ENCODE measurements at places on chromosomes 12 and 14.

GRCh38 chr14:78340250-78340649 is 170.1 kb downstream of the NRXN3 start:
- DNase-seq, result no peak

DNA sequence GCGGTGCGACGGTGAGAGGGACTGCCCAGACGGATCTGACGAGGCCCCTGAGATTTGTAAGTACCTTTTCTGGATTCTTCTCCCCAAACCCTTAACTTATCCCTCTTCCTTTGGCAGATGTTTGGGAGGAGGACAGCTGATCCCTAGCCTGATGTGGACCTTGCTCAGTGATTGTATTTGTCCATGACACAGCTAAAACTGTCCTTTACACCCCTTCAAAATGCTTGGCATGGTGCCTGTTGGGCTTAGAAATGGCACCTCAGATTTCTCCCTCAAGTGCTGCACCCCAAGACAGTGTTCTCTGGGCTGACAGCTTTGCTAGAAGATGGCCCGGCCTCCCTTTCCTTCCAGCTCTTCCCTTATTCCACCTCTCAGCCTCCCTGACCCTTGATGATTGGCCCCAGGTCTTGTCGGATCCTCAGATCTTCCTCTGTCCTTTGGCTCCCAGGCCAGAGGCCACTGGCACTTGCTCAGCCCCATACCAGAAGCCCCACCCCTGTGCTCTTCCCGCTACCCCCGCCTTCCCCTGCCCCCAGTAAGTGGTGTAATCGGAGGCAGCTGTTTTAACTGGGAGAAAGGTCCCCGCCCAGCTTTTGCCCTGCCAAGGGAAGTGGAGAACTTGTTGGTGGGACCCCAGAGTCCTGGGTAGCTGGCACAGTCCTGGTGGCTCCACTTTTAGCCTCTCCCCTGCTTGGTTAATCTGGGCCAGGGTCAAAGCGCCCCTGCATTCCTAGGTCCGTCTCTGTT is 8.7 kb downstream of the LRP1-AS start:
- DNase-seq, result no peak

GRCh38 chr14:22748631-22749068 is 17.8 kb upstream of the OXA1L start:
- DNase-seq, result no peak

DNA sequence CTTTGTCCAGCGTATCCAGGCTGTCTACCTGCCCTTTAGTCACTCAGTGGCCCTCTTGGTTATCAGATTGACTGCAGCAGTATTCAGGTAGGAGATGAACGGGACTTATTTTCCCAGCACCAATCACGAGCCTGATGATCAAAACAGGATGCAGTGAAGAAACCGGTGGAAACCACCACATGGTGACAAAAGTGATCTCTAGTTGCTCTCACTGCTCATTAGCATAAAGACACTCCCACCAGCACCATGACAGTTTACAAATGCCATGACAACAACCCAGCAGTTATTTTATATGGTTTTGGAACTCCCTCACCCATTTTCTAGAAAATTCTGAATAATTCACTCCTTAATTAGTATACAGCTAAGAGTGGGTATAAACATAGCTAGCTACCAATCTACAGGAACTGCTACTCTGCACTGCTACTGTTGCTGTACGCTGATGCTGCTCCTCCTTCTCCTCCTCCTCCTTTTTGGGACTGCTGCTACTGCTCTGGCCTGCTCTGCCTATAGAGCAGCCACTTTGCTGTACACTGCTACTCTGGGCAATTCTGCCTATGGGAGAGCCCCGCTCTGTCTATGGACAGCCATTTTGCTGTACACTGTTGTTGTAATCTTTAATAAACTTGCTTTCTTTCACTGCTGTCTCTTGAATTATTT is 142.5 kb upstream of the SSTR1 start:
- no peak for DNase-seq

DNA sequence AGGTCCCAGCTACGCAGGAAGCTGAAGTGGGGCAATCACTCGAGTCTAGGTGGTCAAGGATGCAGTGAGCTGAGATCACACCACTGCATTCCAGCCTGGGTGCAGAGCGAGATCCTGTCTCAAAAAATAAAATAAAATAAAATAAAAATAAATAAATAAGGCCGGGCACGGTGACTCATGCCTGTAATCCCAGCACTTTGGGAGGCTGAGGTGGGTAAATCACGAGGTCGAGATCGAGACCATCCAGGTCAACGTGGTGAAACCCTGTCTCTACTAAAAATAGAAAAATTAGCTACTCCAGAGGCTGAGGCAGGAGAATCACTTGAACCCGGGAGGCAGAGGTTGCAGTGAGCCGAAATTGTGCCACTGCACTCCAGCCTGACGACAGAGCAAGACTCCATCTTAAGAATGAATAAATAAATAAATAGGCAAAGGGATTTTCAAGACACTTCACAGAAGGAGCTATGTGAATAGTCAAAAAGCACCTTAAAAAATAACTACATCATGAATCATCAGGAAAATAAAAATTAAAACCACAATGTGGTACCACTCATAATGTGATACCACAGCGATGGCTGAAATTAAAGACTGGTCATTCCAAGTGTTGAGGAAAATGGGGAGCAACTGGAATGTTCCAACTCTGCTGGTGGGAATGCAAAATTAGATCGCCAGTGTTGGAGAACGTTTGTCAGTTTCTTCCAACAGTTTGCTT is 92.9 kb upstream of the TBX3 start:
- DNase-seq, result no peak

DNA sequence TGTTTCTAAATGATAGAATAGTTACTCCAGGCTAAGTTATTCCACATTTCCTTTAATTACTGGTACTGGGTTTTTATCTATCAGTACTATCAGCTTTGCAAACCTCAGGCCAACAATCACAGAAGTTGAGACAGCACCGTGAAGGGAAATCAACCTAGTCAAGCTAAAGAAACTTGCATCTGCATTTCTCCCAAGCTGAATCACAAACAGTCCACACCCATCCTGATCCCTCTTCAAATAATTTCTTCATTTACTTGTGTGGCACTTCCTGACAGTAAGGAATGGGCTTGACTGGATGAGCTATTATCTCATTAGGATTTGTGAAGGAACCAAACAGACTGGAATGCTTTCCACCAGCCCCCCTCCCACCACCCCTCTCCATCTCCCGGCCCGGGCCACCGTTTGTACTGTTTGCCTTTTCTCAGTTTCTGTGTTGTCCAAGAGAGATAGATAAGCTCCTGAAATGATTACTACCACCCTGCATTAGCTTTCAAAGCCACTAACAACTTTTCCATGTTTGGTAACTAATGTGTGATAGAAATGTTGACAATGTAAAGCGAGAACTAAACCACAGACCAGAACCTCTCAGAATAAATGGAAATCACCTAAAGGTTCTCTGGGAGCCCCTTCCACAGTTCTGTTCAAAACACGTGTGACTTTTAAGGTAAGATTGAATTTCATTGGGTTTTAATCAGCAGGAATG is 236.3 kb downstream of the SLC25A21 start:
- DNase-seq, result no peak
